ENCODE measurements at places on chromosomes 6 and 20.

- DNase-seq = no peak
Observed at GRCh38 chr6:97460394-97461080, 177.5 kb upstream of the MMS22L start.

DNA sequence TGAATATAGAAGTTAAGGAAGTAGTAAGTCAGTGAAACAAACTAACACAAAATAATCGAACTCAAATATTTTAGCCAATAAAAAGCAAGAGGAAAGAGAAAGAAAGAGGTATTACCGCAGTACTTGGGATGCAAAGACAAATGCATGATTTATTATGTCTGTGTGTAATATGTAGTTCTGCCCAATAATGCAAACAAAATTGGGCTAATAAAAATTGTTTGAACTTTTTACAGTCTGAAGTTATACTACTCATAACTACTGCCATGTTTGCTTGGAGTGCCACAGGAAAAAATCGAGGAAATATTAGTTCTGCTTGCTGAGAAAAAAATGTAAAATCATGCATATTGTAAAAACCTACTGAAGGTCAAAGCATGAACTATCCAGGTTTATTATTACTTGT lies 360.3 kb upstream of the KCNQ5 start:
- no peak for DNase-seq

DNA sequence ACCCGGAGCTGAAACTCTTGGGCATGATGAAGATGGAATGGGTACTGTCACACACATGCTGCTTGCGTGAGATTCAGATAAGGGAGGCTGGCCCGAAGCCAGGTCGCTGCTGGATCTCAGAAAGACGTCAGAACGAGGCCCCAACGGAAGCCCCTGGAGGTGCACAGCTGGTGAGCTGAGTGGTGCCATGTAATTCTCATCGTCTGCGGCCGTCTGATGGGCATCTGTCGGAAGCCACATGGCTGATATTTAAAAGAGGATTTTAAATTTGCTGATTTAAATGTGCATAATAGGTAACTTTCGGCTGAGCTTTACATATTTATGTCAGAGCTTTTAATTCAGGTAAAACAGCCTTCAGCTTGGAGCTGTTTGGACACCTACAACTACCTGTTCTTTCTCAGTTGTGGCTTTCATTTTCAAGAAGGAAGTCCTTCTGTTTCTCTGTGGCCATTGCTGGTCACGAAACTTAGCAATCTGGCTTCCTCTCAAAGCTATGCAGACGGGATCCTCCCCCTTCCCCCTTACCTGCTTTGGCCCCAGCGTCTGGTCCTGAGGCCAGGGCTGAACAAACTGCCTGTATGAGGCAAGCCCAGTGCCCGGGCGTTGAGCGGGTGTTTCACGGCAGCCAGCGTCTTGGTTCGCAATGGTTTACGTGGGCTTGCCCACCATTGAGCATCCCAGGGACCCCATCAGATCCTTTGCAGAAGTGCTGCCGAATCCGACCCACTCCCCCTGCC lies 9.2 kb downstream of the SLCO4A1 start:
- DNase-seq = peak; percentile 76

- DNase-seq = no peak
Observed at GRCh38 chr6:144340541-144341371, 55.6 kb downstream of the UTRN start.

DNA sequence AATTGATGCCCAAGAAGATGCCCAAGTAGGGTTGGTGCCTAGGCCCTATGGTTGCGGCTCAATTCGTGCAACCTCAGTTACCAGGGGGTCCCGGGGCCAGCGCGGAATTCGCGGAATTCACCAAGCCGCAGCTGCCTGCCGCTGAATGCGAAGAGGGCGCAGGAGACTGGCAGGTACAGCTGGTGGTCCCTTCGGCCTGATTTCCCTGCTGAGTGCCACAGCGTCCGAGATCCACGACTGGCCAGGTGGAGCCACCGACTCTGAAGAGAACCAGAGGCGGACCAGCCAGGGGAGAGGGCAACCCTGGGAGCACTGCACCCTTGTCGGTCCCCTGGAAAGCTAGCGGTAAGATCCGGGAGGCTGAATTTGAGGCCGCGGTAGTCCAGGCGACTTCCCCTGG lies 6.8 kb upstream of the TFAP2D start:
- DNase-seq = no peak
